ENCODE measurements at places on chromosomes 1 and 21. TPM values are rescaled to one million over a fixed set of nuclear protein-coding genes. Genes with fewer than 3 reads are reported as not detected.

DNA sequence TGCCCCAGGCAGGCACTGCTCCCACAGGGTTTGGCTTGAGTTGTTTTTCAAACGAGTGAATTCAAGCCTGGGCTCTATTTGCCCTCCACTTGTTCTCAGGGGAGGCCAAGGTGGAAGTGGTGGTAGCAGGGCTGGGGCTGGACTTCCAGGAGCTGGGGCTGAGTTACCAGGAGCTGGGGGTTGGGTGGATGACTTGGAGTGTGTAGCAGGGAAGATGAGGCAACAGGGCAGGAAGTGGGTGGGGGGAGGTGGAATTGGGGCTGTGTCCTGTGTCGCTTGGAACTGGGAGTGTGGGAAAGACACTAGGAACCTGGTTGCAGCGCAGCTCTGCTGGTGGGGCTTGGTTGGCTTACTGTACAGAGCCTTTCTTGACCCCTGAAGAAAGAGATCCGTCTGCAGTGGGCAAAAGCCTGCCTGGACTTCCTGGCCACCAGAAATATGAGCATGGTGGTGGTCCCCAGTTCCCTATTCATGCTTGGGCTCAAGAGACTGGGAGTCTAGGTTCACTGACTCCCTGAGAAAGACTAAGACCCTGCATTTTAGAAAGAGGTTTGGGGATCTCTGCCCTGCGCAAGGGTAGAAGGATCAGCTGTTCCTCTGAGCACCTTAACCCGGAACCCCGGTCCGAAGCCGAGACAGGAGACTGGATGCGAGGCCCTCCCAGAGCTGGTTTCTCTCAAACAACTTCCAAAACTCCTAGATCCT is 3.1 kb downstream of the TFAP2E start:
- no peak for DNase-seq
- peaks cover 55% of the 10 kb centered on the region for H3K27me3 ChIP-seq
- H3K4me3 ChIP-seq = peak overlapping the region; percentile 50
- H3K4me1 ChIP-seq = peaks cover 3% of the 10 kb centered on the region
- no peak overlapping the region for H3K27ac ChIP-seq
- no peaks in the 10 kb centered on the region for H3K36me3 ChIP-seq

DNA sequence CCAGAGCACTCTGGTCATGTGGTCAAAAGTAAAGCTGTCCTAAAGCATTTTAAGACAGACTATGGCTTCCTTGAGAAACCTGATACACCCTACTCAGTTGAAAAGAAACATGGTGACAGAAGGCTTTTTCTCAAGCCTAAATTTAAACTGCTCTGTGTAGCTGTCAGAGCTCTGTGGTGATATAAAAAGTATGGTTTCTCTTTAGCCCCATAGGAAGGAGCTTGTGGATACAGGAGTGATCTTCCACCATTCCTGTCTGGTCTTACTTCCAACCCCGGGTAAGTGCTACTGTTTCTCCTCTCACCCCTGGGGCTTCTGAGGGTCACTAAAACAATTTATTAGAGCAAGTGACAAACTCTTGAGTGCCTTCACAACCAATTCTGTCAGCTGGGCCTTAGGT is 8.5 kb downstream of the TP53BP2 start:
- no peak overlapping the region for H3K4me3 ChIP-seq
- H3K36me3 ChIP-seq = no peaks in the 10 kb centered on the region
- no peak overlapping the region for H3K27ac ChIP-seq

- no peak overlapping the region for H3K27ac ChIP-seq
- no peaks in the 10 kb centered on the region for H3K36me3 ChIP-seq
- no peak for DNase-seq
- no peak overlapping the region for H3K4me3 ChIP-seq
- H3K4me1 ChIP-seq = peaks cover 3% of the 10 kb centered on the region
Measured at GRCh38 chr1:34829250-34829649, 30.3 kb downstream of the SMIM12 start.

GRCh38 chr1:50917138-50918137 is 42.6 kb downstream of the FAF1 start:
- no peaks in the 10 kb centered on the region for H3K4me1 ChIP-seq
- H3K27me3 ChIP-seq = no peaks in the 10 kb centered on the region
- no peaks in the 10 kb centered on the region for H3K36me3 ChIP-seq
- no peak for DNase-seq
- H3K27ac ChIP-seq = no peak overlapping the region

- no peaks in the 10 kb centered on the region for H3K36me3 ChIP-seq
- no peak overlapping the region for H3K27ac ChIP-seq
- no peak overlapping the region for H3K4me3 ChIP-seq
- no peaks in the 10 kb centered on the region for H3K27me3 ChIP-seq
Measured at GRCh38 chr1:42737257-42737656, 2.8 kb downstream of the CLDN19 start.

- H3K4me1 ChIP-seq = no peaks in the 10 kb centered on the region
- DNase-seq = no peak
- H3K27ac ChIP-seq = peak overlapping the region; percentile 18
- H3K4me3 ChIP-seq = no peak overlapping the region
Measured at GRCh38 chr1:89822999-89823628, 2.3 kb downstream of the LRRC8D start.

DNA sequence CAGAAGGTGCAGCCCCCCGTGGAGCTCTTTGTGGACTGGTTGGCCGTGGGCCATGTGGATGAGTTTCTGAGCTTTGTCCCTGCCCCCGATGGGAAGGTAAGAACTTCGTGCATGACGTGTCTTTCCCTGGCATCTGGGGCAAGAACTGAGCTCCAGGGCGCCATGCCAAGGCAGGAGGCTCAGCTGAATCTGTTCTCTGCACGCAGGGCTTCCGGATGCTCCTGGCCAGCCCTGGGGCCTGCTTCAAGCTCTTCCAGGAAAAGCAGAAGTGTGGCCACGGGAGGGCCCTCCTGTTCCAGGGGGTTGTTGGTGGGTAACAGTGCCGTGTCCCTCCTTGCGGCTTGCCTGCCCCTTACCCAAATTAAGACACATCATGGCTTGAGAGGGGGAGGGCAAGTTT is 27.7 kb downstream of the PADI3 start:
- H3K4me3 ChIP-seq = no peak overlapping the region
- peak; percentile 66 for DNase-seq
- H3K27me3 ChIP-seq = no peaks in the 10 kb centered on the region
- peaks cover 20% of the 10 kb centered on the region for H3K4me1 ChIP-seq
- no peak overlapping the region for H3K27ac ChIP-seq

- H3K27ac ChIP-seq = no peak overlapping the region
- DNase-seq = no peak
- no peaks in the 10 kb centered on the region for H3K36me3 ChIP-seq
- H3K4me1 ChIP-seq = no peaks in the 10 kb centered on the region
Measured at GRCh38 chr1:5780324-5780716, 211.9 kb downstream of the NPHP4 start.

- peak overlapping the region; percentile 88 for H3K4me3 ChIP-seq
- H3K36me3 ChIP-seq = no peaks in the 10 kb centered on the region
- peak overlapping the region; percentile 99 for H3K27ac ChIP-seq
- H3K27me3 ChIP-seq = no peaks in the 10 kb centered on the region
Measured at GRCh38 chr1:114758256-114758832, 560 bp upstream of the CSDE1 start.

GRCh38 chr1:53197291-53198200 is 922 bp downstream of the CPT2 start:
- no peaks in the 10 kb centered on the region for H3K36me3 ChIP-seq
- H3K27ac ChIP-seq = peak overlapping the region; percentile 96
- H3K4me3 ChIP-seq = peak overlapping the region; percentile 84
- peaks cover 5% of the 10 kb centered on the region for H3K4me1 ChIP-seq

DNA sequence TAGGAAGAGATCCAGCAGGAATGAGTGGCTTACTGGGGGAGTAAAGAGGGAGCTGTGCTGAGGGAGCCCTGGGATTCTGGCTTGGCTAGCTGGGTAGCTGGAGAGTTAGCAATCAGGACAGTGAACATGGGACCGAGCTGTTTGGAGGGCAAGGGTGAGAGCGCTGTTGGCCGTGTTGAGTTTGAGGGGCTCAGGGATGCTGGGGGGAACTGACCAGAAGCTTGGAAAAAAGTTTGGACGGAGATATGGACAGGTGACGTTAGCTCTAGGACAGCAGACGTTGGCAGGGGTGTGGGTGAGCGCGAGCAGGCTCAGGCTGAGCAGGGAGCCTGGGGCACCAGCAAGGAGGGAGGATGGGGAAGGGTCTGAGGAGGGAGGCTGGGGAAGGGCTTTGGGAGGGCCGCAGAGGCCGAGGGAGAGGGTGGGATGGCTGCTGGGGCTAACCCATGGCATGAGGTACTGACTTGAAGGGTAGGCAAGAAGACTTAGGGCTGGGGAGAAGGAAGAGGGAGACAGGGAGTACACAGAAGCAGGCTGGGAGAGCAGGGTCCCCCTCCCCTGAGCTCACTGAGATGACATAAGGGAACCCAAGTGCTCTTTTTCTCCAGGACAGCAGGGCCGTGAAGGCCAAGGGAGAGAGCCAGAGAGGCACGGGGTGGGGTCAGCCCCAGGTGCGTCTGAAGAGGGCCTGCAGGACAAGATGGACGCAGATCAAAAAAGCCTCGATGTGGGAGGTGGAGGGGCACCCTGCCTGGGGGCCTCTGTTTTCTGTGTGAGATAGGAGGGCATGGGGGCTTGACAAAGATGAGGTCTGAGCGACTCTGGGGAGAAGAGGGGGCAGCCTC is 8.2 kb downstream of the SH2D2A start:
- H3K36me3 ChIP-seq = no peaks in the 10 kb centered on the region
- DNase-seq = no peak
- H3K4me3 ChIP-seq = no peak overlapping the region
- H3K4me1 ChIP-seq = peaks cover 3% of the 10 kb centered on the region
- H3K27ac ChIP-seq = no peak overlapping the region

DNA sequence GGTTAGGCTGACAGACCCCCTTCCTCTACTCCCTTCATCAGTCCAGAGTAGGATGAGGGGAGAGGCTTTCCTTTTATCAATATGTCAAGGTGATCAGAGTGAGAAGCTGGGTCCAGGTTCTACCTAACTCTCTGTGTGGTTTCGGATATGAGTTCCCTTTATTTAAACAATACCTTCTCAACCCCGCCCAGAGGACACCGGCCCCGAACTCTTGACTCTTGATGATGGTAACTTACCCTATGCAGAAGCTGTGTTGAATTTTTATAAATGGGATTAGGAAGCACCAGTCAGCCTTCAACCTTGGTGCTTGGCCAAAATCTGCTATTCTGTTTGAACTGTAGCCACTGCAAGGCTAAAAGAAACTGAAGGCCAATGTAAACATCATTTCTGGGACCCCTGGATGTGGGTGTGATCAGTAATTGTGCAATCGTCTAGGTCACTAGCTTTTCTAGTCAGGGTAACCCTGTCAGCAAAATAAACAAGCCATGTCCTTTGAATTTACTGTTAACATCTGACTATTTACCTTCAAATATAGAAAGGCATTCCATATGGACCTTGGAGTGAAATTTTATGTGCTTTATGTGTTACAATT is 398.3 kb downstream of the SEC16B start:
- no peak overlapping the region for H3K27ac ChIP-seq
- no peaks in the 10 kb centered on the region for H3K27me3 ChIP-seq
- no peak for DNase-seq
- H3K36me3 ChIP-seq = no peaks in the 10 kb centered on the region
- no peak overlapping the region for H3K4me3 ChIP-seq

DNA sequence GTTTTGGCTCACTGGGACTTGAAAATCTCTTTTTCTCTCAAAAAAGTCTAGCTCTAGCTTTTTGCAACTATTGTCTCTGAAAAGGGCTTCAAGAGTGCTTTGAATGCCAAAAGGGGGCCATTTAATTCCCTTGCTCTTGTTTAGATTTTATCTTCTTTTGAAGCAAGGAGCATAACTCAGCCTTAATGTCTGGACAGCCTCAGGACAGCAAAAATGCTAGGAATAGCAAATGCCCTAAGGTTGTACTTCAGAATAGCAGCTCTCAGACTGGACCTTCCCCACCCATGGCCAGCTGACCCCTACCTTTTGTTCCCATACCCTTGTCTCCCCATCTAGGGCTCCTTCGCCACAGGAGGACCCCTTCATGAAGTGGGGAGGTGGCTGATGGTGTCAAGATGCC is 121.4 kb downstream of the KCNK1 start:
- H3K4me3 ChIP-seq = no peak overlapping the region
- DNase-seq = no peak
- H3K4me1 ChIP-seq = no peaks in the 10 kb centered on the region

- no peaks in the 10 kb centered on the region for H3K36me3 ChIP-seq
- DNase-seq = no peak
- no peaks in the 10 kb centered on the region for H3K27me3 ChIP-seq
- H3K4me1 ChIP-seq = no peaks in the 10 kb centered on the region
Measured at GRCh38 chr1:183200451-183200850, 14.4 kb downstream of the LAMC2 start.

GRCh38 chr1:153246018-153246417 is 13.5 kb upstream of the LORICRIN start:
- DNase-seq = no peak
- no peak overlapping the region for H3K4me3 ChIP-seq
- H3K4me1 ChIP-seq = no peaks in the 10 kb centered on the region
- H3K27me3 ChIP-seq = peaks cover 19% of the 10 kb centered on the region
- H3K36me3 ChIP-seq = no peaks in the 10 kb centered on the region

DNA sequence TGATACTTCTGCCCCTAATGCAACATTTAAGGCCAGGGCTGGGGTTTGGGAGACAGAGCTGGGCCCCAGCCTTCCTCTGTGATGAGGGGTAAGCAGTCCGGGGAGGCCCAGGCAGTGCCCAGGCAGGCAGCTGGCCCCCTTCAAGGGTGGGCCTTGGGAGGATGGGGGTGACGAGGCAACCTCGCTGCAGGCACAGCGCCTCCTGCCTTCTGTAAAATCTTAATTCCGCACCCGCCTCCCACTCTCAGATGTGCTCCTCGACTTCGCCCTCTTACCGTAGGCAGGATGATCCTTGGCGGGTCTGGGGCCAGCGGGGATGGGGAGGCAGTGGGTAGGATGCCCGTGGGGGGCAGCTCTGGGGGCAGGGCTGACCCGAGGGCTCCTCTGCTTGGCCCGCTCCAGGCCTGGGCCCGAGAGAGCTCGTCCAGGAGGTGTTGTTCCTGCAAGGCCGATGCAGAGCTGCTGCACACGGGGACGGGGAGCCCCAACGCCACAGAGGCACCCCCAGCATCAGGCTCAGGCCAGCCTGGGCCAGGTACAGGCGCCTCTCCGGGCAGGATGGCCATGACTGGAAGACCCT is 9.1 kb downstream of the C21orf58 start:
- no peak overlapping the region for H3K27ac ChIP-seq
- no peak overlapping the region for H3K4me3 ChIP-seq
- DNase-seq = no peak
- peaks cover 2% of the 10 kb centered on the region for H3K4me1 ChIP-seq
- H3K27me3 ChIP-seq = no peaks in the 10 kb centered on the region

DNA sequence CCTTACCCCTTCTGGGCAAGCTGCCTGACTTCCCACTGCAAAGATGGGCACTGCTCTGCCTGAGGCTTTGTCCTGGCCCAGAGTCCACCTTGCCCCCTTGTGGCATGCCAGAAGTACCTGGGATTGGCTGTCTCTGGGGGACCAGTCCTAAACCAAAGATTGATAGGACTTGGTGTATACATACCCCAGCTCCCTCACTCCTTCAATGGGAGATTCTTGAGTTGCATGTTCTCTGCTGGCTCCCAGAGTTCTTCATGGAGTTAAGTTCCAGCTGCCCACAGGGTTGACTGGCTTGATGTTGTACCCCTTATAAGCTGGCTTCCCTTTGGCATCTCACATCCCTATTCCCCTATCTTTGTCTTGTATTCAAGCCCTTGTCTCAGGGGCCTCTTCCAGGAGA is 244.8 kb downstream of the GRIK3 start:
- DNase-seq = no peak
- no peak overlapping the region for H3K27ac ChIP-seq
- no peaks in the 10 kb centered on the region for H3K4me1 ChIP-seq
- H3K27me3 ChIP-seq = no peaks in the 10 kb centered on the region
- no peak overlapping the region for H3K4me3 ChIP-seq
- no peaks in the 10 kb centered on the region for H3K36me3 ChIP-seq

The SLC16A4 gene
- total RNA-seq = 12.0 TPM

The KRTAP19-1 gene
- not detected for total RNA-seq

The LAMB3 gene
- 64.1 TPM for total RNA-seq

The DYNLT5 gene
- total RNA-seq = 4.3 TPM

The PLA2G2A gene
- total RNA-seq = 41.5 TPM

The RXRG gene
- total RNA-seq = 1.8 TPM

The LRRC40 gene
- total RNA-seq = 12.5 TPM

The S100A3 gene
- 1.7 TPM for total RNA-seq

Measured in left lung (tissue), 14 donors.